ENCODE measurements at places on chromosomes 12 and 14.

DNA sequence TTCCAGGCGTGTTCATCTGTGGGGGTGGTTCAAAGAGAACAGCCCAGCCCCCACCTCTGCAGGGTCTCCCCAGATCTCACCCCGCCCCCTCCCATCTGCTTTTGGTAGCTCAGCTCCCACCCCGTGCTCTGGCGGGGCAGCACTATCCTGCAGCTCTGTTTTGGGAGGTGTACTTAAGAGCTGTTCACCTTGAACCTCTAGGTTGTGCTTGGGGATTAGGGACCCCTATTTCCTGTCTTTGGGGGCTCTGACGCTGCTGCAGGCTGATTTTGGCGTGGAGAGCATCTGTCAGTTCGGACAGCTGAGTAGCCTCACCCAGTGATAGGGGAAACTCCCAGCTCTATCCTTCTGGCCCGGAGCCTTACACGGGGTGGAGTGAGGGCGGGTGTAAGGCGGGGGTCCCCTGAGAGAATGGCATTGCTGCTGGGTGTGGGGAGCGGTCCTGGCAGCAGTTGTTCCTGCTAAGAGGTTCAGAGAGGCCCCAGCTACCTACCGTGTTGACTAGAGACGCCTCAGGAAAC, 765 bp downstream of the TMEM120B start:
- no peak for DNase-seq

GRCh38 chr14:96039633-96040311, 610 bp downstream of the C14orf132 start:
- DNase-seq: no peak

DNA sequence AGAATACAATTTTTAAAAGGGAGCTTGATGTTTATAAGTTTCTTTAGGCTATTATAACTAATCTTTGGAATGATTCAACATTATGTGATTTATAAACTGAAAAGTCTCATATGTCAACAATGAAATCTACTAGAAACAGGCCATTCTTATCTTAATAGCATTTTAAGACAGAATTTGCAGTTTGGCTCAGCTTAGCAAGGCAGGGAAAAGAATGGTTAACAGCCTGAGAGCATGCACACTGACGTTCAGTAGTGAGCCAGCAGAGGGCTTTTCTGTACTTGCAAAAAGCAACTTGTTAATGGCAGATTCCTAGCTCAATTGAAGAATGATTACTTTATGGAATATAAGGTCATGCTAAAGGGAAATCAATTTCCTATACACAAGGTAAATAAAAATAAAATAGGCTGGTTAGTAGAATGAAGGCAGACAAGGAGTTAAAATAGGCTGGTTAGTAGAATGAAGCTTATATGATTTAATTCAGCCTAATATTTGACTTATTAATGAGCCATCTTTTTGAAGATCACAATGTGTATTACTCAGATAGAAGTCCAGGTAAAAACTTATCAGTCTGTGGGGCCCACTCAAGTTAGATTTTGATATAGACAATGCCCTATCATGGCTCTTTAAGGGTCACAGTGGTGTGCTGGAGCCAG, 95.9 kb downstream of the OTOGL start:
- DNase-seq: no peak

GRCh38 chr12:77202457-77203060, 137.2 kb upstream of the E2F7 start:
- DNase-seq: no peak

DNA sequence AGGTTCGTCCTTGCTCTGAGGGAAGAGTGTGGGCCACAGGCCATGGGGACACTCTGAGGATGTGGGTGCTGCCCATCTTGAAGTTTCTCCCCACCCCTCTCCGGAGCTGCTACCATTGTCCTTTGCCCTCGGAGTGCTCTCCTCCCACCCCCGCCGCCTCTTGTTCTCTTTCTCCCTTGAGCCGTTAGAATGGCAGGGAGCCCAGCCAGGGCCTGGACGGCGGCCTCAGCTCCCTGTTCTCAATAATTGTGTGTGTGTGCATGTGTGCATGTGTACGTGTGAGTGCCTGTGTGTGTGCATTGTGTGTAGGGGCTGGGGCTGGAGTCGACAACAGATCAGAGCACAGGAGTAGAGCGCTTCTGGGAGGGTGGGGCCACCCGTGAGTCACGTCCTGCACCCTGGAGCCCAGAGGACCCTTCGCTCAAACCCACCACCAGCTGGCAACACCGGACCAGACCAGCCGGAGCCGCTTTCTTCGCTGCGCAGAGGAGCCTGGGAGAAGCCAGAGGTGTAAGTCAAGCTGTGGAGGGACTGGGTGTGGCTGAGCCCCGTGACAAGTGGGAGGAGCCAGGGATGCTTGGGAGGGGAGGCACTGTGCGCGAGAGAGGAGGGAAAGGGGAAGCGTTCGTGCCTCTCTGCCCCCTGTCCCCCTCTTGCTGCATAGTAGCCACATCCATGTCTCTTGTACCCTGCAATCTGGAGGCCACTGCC, 25.9 kb upstream of the KCNA5 start:
- no peak for DNase-seq

GRCh38 chr14:96799489-96800054, 2.4 kb downstream of the VRK1 start:
- DNase-seq: no peak

DNA sequence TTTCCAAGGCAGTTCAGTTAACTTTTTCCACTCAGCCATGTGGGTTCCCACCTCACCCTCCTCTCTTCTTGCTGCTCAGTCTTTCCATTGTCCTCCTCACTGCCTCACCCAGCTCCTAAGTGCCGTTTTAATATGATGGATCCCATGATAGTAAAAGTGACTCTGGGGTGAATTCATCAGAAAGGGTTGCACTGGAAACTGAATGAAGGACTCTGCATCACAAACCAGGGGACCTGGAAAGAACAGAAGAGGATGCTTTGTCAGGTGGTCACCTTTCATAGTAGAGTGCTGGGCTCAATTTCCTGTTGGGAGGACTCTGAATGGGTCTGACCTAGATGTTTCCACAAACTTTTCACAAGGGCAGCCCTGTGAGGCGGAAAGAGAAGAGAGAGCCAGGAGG, 67.8 kb upstream of the SLC8A3 start:
- no peak for DNase-seq

- no peak for DNase-seq
These were observed 296.2 kb downstream of the C12orf75 start for GRCh38 chr12:105626653-105627052.

- DNase-seq: no peak
These were observed 5.1 kb upstream of the OAS2 start for GRCh38 chr12:112973011-112973735.

DNA sequence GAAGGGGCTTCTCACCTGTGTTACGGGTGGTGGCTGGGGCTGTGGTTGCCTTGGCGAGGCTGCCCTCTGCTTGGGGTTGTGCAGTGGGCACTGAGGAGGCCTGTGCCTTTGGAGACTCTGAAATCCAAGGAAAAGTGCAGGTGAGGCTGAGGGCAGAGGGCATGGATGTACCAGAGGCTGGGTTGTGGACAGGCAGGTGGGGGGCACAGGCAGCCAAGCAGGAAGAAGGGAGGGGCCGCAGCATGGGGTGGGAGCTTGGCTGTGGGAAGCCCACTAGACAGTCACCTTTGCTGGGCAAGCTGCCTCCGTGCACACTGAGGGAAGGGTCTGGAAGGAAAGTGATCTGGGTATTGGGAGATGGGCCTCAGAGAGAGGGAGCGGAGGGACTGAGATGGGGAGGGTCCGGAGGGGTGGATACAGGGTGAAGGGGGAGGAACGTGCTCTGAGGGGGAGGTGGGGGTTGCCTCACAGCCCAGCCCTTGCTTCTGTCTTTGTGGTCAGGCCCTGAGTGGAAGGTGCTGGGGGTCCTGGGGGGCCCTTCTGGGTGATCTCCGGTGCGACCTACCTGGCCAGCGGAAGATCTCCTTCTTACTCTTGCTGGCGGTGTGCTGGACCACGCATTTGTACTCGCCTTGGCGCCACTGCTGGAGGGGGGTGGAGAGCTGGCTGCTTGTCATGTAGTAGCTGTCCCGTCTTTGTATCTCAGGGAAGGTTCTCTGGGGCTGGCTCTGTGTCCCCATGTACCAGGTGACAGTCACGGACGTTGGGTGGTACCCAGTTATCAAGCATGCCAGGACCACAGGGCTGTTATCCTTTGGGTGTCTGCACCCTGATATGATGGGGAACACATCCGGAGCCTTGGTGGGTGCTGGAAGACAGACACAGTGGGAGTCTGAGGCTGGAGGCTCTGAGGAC, 318.7 kb downstream of the TMEM121 start:
- no peak for DNase-seq

DNA sequence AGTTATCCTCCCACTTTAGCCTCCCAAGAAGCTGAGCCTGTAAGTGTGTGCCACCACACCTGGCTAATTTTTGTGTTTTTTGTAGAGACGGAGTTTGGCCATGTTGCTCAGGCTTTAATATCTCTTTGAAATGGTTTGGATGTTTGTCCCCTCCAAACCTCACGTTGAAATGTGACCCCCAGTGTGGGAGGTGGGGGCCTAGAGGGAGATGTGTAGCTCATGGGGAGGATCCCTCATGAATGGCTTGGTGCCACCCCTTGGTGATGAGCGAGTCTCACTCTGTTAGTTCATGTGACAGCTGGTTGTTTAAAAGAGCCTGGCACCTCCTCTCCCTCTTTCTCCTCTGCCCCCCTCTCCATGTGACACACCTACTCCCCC, 23.6 kb upstream of the TTC7B start:
- DNase-seq: no peak

All from activated CD4-positive, alpha-beta T cell treated with anti-CD3 and anti-CD28 coated beads, Interleukin-2, Interleukin-4, amounts not matched to agents 100 ng/mL and 50 ng/mL, durations not matched to agents 16 hours and 8 hours (primary cell).